ENCODE measurements at places on chromosomes 12 and 14.

DNA sequence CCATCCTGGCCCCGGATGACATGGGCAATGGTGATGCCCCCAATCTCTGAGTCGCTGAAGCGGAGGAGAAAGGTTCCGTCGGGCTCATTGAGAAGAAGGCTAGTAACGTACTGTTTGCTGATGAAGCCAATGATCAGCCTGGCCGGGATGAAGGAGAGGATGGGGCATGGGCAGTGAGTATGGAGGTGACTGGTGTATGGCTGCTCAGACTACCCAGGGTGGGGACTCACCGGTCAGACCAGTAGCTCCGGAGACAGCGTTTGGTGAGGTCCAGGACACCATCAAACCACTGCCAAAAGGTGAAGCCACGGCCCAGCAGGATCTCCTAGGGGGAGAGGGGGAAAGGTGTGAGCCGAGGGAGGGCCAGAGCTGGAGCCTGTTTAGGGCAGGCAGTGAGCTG, 10.9 kb downstream of the NAB2 start:
- no peak for DNase-seq

DNA sequence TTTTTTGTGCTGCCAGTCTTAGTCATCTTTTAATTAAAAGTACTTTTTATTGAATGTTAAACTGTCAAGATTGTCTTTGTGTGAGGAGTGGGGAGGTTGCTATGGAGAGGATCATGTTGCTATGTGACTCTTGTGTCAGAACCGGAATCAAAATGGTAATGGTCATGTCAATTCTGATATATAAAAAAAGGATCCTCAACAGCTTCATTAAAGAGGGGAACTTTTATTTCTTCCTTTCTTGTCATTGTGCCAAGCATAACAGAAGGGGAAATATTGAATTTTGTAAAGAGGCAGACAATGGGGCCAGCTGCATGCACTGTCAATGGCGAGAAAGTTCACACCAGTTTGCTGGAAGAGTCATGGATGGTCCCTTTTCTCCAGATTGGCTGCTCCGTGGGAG, 564.8 kb downstream of the VRK1 start:
- no peak for DNase-seq

DNA sequence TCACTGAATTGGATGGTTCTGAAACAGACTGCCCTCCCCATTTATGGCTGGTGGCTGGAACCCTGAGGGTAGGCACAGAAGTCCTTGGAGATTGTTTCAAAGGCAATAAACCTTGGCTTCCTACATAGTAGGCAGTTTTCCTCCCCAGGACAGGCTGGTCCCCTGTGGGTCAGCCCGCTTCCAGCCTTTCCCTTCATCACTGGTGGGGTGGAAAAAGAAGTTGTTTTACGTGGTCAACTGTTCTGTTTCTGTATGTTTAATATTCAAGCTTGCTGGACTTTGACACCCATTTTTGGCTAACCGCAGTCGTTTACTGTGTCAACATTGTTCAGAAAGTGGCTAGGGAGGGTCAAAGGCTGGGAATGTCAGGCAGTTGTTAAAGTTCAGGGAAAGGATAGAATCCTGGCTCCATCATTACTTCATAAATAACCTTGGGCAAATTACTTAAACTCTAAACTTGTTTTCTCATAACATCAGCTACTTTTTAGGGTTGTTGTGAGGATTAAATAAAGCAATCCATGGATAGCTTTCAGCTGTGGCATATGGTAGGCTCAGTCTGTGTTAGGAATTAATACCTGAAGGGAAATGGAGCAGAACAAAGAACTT, 2.4 kb downstream of the KLHDC2 start:
- no peak for DNase-seq

DNA sequence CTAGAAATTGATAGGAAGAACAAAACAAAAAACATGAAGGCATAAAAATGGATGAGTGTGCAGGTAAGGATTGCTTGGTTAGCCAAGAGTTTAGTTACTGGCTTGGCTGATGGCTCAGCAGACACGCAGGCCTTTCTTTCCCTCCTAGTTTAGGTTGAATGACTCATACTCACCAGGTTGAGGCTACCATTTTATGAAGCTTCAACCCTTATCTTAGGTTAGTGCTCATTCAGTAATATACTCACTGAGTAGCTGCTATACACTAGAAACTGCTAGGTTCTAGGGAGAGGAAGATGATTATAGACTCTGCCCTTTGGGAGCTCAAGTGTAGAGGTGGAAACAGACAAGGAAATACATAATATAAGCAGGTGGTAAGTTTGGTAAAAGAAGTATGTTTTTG, 6.0 kb downstream of the P3H3 start:
- DNase-seq: no peak

DNA sequence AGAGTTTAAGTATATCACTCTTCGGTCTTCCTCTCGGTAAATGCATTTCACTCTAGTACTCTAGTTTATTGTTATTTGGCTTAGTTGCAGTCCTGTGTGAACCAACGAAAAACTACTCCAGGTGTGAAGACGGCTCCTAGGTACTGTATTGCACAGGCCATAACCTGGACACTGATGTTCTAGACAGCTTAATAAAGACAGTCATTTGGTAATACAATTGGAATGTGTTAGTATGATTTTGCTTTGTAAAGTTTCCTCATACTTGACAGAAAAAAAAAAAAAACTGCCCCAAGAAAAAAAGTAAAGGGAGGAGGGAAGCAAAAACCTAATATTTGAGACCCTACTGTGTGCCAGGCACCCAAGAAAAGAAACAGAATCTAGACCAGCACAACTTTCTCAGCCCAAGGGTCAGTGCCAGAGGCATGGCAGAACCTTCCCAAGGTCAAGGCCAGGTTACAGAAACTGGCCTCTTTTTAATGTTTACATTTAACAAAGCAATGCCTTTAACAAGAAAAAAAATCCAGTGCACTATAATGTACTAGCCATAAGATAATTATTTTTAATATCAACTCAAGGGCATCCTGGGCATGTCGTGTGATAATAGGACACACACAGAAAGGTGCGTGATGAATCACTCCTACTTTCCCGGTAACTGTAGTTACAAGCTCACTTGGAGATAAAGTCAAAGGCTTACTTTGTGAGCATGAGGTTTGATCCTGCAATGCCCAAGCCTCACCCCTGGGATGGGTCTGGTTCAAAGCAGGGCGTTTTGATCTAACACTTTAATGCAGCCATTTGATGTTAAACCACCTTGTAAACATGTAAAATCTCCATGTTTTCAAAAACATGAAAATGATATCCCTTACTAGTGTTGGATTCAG, 110.6 kb downstream of the BMP4 start:
- no peak for DNase-seq

DNA sequence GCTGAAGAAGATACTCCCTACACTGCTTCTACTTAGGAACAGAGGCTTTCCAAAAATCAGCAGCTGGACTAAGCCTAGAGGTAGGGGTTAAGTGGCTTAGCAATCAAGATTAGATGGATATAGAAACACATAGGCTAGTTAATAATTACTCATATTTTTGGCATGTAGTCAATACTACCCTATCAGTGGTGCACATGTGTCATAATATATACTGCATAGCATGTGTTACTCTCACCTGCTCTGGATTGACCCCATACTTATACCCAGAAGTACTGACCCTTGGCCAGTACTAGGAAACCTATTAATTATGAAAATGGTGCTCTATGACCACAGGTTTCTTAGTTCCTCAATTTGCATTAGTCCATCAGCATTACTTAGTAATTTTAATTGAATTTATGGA, 528.4 kb upstream of the LMO3 start:
- no peak for DNase-seq

DNA sequence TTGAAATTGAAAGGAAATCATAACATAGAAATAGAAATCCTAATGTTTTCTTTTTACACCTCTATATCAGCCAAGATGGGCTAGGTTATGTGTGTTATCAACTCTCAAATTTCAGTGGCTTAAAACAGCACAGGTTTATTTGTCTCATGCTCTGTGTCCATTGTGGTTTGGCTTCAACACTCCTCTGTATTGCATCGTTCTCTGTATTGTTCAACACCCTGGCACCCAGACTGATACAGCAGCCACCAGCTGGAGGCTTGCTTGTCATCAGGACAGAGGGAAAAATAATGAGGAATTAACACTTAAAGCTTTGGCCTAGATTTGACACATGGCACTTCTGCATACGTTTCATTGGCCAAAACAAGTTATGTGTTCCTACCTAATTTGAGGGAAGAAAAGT, 234.2 kb upstream of the ARHGAP5 start:
- no peak for DNase-seq

- no peak for DNase-seq
Measured at GRCh38 chr12:76997011-76997780, 68.2 kb downstream of the E2F7 start.

- no peak for DNase-seq
Measured at GRCh38 chr14:74647678-74648461, 35.8 kb upstream of the LTBP2 start.

- DNase-seq: peak; percentile 81
Measured at GRCh38 chr12:120496413-120497340, 764 bp downstream of the DYNLL1 start.

DNA sequence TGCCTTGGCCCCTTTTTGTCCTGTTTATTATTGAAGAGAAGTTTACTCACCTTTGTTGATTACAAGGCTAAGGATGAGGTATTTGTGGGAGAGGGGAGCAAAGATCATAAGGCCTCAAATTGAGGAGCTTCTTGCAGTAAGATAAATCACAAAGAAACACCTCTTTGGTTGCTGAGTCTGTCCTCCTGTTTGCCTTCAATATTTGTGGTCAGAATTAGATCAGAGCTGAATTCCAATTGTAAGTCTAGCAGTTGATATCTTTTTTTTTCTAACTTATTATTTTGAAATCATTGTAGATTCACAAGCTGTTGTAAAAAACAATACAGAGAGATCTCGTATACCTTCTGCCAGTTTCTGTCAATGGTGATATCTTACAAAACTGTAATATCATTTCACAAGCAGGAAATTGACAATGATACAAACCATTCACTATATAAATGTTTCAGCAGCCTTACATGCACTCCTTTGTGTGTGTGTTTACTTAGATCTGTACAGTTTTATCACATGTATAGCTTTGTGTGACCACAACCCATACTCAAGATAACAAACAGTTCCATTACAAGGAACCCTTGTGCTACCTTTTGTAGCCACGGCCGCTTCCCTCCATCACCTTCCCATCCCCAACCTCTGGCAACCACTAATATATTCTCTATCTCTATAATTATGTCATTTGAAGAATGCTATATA, 97.4 kb downstream of the KICS2 start:
- no peak for DNase-seq

DNA sequence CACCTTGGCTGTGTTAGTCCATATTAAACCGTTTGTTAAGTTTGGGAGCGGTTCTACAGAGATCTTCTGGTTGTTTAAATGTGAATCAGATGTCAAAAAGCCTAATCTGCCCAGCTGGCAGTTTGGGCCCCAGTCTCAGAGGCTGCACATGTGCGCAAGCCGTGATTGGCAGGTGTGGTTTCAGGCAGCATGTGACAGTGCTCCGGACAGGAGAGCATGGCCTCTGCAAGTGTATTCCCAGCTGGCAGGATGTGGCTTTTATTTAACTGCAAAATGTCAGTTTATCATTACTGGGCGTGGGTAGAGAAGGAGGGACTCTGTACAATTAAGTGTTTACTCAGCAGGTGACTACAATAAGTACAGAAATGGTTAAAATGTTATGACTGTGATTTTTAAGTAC, 77.5 kb downstream of the PELI2 start:
- DNase-seq: peak; percentile 8

DNA sequence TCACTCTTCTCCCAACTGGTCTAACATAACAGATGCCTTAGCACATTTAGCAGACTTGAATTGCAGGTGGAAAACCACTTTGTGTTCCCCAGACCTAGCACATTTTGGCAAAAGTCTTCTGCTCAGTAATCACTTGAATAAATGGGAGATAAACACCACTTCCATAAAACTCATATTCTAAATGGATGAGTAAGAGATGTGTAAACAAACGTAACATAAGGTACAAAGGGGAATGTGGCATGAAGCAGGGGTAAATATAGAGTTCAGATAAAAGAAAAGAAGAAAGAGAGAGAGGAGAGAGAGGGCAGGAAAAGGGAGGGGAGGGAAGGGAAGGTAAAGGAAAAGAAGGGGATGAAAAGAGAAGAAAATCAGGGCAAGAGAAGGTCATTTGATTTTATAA, 17.0 kb upstream of the KERA start:
- DNase-seq: no peak

DNA sequence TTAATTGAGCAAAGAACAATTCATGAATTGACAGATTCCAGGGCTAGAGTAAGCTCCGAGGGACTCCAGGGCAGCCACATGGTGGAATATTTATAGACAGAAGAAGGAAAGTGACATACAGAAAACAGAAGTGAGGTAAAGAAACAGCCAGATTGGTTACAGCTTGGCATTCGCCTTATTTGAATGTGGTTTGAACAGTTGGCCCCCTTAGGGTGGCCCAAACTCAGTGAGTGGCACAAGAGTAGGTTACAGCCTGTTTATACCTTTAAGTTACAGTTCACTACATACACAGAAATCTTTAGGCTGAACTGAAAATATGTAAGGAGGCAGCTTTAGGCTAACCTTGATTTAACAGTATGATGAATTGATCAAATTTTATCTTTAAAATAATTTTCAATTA, 174.5 kb upstream of the CNOT2 start:
- no peak for DNase-seq

DNA sequence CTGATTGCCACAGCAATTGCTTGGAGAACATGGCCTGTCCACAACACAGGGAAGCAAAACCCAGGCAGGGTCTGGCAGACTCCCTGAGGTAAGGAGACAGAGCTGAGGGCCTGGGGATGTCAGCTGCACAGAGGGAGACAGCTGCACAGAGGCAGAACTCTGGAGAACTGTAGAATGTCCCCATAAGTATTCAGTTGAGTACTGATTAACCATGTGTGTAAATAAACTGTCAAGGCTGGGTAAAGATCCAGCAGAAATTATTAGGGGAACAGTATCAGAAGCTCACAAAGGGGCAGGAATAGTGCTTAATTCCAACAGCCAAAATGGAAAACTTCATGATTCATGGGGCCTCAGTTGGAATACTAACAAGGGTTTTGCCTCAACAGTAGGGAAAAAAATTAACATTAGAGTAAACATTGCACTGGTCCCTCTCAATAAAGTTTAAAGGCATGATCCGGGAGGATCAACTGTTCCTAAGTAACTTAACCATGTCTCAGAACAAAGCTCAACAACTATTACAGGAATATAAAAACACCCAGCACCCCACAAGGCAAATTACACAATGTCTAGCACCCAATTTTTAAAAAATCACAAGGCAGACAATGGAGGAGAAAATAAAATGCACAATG, 201.3 kb upstream of the RASSF8 start:
- DNase-seq: no peak

All from erythroblast (primary cell).